ENCODE measurements at places on chromosomes 3 and 15. TPM values are rescaled to one million over a fixed set of nuclear protein-coding genes. Genes with fewer than 3 reads are reported as not detected.

Gene CHMP2B
- 41.5 TPM for total RNA-seq

Gene ITIH4
- total RNA-seq: 6.2 TPM

Gene INKA1
- 1.4 TPM for total RNA-seq

Gene SLC12A1
- total RNA-seq: 0.39 TPM

Gene PSMD6
- total RNA-seq: 89.8 TPM

Gene GABRG3
- 0.72 TPM for total RNA-seq

Gene TMEM40
- not detected for total RNA-seq

Gene REC114
- total RNA-seq: not detected

DNA sequence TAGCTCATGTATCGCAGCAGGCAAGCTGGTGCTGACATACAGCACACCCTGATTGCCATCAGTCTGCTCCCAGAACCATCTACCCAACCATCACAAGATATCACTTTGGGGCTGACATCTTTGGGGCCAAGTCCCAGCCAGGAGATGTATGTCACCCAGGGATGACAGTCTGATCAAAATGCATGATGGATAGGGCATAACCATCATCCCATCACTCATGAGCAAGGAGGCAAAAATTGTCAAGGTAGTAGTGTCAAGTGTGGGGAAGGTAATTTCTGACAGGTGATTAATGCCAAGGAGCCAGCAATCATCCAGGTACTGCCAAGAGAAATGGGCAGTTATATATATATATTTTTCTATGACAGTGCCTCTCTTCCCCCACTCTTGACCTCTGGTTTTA, 277.4 kb downstream of the WDR72 start:
- DNase-seq: no peak

DNA sequence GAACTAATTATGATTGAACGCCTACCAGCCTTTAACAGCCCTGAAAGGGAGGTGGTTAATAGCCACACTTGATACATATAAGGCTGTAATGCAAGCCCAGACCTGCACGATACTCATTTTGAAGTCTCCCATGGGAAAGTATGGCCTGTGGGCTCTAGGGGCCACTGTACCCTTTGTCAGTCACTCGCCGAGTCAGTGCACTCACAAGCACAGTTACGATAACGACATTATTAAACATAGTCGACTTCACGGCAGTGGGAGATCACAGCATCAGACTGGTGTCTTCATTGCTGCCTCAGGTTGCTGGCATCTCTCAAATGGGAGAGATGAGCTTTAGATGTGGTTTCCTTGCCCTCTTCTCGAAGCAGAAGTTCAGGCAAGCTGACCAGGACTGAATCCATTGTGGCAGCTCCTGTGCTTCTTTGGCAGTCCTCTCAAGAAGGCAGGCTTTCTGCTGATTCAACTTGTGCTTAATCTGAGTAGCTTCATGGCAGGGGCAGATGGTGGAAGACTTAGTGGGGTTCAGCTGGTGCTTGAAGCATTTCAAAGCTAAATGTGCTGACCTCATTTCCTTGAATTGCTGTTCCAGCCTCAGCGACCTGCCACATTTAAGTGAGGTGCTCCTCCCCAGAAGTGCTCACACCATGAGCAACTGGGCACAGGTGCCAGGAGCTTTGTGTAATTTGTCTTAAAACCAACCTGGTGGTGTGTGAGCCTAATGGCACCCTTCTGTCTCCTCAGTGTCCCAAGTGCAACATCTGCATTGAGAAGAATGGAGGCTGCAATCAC, 15.8 kb upstream of the P4HTM start:
- no peak for DNase-seq

- no peak for DNase-seq
Measured at GRCh38 chr3:159627634-159628033, 361.0 kb upstream of the IL12A start.

DNA sequence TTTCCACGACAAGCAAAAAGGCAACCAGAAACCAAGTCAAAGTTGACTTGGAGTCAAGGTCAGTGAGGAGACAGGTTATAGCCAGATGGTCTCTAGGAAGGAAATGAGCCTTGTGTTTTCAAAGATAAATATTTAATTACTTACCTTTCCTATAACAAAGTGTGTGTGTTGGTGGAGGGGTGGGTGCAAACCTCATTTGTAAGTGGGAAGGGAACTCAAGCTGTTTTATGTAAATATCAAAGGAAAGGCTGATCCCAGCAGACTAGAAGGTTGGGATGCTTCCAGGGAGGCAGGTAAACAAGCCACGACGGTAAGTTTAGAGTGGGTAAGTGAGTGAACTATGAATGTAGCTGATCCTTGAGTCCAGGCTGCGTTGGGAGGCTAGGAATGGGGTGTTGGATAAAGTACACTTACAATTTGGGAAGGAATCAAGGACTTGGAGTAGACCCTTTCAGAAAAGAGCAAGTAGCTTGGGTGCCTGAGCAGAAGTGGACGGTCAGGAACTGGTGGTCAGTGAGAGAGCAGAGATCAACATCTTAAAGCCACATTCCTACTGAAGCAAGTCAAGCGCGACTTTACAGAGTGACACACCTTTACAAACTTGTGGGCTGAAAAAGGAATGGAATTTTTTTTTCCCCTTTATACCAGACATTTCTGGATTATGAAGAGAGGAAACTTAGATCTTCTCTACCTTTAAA, 82.0 kb upstream of the TBL1XR1 start:
- no peak for DNase-seq

DNA sequence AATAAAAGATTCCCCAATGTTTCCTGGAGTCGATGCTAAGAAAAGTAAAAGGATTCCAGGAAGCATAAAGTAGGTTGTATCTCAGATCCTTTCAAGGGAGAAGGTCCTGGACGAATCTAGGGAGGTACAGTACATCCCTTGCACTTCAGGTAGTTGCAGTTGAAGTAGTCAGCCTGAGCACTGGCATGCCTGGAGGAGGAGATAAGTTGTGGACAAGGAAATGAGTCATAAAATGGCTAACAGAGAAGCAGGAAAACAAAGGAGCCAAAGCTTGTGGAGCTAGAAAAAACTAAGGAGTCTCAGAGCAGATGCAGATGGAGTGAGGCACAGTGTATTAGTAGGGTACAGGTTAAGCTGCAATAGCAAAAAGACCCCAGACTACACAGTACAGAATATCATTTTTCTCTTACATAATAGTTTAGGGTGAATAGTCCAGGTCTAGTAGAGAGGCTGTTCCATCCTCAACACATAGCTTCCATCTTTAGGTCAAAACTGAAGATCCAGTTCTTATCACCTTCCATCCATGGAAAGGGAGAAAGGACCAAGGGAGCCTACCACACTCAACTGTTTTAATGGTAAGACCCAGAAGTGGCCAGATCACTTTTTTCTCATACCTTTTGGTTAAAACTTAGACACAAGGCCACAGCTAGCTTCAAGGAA, 41.3 kb downstream of the COL6A5 start:
- no peak for DNase-seq
